CD4-positive, alpha-beta T cell (primary cell): ENCODE measurements at places on chromosomes 4 and X.

- DNase-seq = no peak
Measured at GRCh38 chr4:31007858-31008257, 287.7 kb downstream of the PCDH7 start.

DNA sequence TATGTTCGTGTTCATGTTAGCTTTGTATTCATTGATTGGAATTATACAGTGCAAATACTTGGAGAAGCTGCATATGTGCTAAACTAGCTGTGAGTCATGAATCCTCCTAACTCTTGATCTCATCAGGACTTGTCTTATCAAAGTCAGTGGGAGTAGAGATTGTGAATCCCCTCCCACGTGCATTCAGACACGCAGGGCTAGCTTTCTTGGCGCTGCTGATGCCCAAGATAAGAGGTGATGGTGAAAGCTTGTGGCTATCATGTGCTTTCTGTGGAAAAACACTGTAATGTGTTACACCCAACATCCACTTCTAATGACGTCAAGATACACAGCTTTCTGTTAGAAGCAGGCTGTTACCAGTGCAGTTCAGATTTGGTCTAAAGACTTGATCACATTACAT is 348.7 kb upstream of the HAND2 start:
- no peak for DNase-seq

DNA sequence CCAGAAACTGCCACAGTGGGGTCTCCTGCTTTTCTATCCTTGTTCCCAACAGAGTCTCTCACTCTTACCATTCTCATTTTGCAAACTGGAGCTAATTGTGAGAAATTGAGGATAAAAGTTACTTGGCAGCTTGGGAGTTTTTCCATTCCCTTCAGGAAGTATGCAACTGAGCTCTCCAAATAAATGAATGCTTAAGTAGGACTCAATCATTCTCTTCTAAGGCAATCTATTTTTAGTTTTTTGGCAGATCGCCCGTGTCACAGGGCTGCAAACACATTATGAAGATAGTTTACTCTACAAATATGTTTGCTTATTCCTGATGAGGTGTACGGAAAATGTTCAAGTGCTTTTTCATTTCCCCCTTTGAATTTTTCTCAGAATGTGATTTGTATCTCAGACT is 5.3 kb downstream of the ASB11 start:
- DNase-seq = no peak

DNA sequence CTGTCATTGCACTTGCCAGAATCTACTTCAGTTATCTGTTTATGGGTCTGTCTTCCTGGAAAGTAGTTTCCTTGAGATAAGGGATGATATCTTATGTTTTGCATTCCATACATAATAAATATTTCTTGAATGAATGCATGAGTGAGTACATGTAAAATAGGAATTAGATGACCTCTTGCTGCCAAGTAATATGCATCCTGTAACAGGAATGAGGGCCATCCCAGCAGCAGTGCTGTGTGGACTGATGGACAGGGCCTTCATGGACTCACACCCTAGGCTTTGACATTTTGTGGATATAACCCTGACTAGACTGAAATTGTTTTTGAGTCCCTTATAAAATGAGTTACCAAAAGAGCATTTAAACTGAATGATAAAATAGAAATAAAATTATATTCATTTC is 77.2 kb upstream of the NEIL3 start:
- DNase-seq = no peak
